ENCODE measurements at places on chromosomes 5 and 9.

DNA sequence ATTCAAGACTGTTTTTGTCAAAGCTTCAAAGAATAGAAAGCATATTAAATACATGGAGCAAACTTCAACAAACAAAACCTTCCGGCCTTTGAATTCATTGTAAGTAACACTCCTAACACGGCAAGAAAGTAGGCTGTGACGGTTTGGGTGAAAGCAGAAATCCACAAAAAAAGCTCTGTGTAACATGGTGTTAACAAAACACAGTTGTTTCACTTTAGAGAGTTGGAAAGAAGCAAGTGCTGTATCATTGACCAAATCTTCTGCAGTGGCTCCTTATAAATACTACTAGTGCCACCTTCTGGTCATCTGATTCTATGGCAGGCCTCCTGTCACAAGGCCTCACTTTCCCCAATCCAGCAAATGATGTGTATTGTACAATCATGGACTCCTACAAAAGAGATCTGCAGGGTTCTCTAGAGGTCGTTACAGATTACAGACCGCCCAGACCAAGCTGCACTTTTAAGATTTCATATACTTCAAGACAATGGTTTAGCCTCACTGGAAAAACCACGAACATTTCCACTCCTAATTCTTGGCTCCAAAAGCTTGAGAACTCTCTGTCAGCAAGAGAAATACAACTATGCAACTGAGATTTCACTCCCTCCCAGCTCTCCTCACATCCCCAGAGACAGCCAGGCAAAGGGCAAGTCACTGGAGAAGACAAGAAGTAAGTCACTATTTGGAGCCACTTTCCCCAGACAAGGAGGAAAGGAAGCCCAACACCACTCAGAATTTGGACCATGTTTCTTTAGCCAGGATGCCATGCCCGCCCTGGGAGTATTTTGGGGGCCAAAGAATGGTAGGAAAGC, 196.2 kb downstream of the DTWD2 start:
- peak; percentile 29 for DNase-seq

- DNase-seq = no peak
Observed at GRCh38 chr5:45105491-45105994, 296.8 kb downstream of the MRPS30 start.

DNA sequence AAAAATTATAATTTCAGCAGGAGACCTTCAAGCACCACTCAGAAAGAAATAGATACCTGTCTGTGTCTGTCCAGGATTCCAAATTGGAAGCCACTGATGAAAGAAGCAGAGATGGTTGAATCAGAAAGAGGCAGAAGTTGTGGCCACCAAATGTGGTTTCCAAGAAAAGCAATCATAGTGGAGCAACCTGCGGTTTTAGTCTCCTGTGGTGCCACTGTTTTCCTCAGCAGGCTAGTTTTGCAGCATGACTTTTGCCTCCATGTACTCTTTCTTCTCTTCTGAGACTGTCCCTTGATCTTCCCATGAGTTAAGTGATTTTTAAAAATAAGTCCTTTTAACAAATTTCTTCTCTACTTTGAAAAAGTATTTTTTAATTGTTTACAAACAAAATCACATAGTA, 535.8 kb downstream of the CYLC2 start:
- no peak for DNase-seq

GRCh38 chr5:107680799-107681198, 10.1 kb upstream of the EFNA5 start:
- no peak for DNase-seq

DNA sequence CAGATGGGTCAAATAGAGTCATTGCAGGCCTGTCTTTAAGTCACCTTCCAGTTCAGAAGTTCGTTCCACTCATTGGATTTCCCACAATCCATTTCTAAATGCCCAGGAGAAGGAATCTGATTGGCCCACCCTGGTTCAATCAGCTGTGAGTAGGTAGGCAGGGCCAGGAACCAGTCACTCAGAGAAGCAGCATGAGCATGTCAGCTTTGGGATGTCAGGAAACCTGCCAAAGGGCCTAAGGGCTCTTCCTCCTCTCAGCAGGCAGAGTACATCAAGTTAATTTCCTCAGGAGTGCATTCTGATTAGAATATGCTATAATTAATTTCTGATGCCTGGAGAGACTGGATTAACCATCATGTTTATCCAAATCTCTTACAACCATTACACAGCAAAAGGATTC, 412.9 kb upstream of the CCNH start:
- no peak for DNase-seq

Measured in NCI-H345 (cell line).